ENCODE measurements at places on chromosomes 1 and 21. TPM values are rescaled to one million over a fixed set of nuclear protein-coding genes. Genes with fewer than 3 reads are reported as not detected.

The NBPF26 gene
- 41.2 TPM for total RNA-seq

The USF1 gene
- total RNA-seq = 63.2 TPM

The PPM1J gene
- 2.3 TPM for total RNA-seq

The CFAP141 gene
- not detected for total RNA-seq

The AUNIP gene
- 1.2 TPM for total RNA-seq

The HSD17B7 gene
- total RNA-seq = 18.5 TPM

The SELENBP1 gene
- total RNA-seq = 60.4 TPM

The PTPN14 gene
- total RNA-seq = 50.6 TPM

The SMCP gene
- total RNA-seq = not detected

The TRIM67 gene
- total RNA-seq = 0.47 TPM

The COL24A1 gene
- 1.9 TPM for total RNA-seq

The CD53 gene
- total RNA-seq = 15.6 TPM

The VWA5B1 gene
- total RNA-seq = 2.4 TPM

The FCRL6 gene
- total RNA-seq = not detected

The NUAK2 gene
- total RNA-seq = 26.0 TPM

The SPATA46 gene
- total RNA-seq = not detected

The CELA3A gene
- total RNA-seq = 0.23 TPM

The C1orf21 gene
- total RNA-seq = 13.7 TPM

The THEMIS2 gene
- 15.7 TPM for total RNA-seq

The MCOLN3 gene
- total RNA-seq = 5.3 TPM

The KAZN gene
- total RNA-seq = 23.9 TPM

The TRNP1 gene
- total RNA-seq = 4.4 TPM

The CHD5 gene
- total RNA-seq = 0.41 TPM

The LORICRIN gene
- total RNA-seq = not detected

The TRIM58 gene
- 9.3 TPM for total RNA-seq

The OR2T11 gene
- total RNA-seq = 0.06 TPM

The THEM4 gene
- 18.5 TPM for total RNA-seq

The OR10J1 gene
- total RNA-seq = not detected

The ST6GALNAC3 gene
- 49.0 TPM for total RNA-seq

The ADORA1 gene
- 4.9 TPM for total RNA-seq

The CFHR4 gene
- total RNA-seq = not detected

The SLC2A5 gene
- total RNA-seq = 7.5 TPM

The RCSD1 gene
- total RNA-seq = 26.0 TPM

The CASP9 gene
- 33.8 TPM for total RNA-seq

The TCHH gene
- 0.06 TPM for total RNA-seq

The GOLT1A gene
- 2.6 TPM for total RNA-seq

The HSPB7 gene
- total RNA-seq = 7.3 TPM

The SLC44A5 gene
- total RNA-seq = 8.4 TPM

The HHAT gene
- total RNA-seq = 14.4 TPM

The PRKAA2 gene
- total RNA-seq = 30.1 TPM

The PPIAL4G gene
- 0.12 TPM for total RNA-seq

The SPAG17 gene
- total RNA-seq = 6.3 TPM

The DISC1 gene
- total RNA-seq = 22.4 TPM

The KRTAP12-2 gene
- not detected for total RNA-seq

The NCDN gene
- total RNA-seq = 21.7 TPM

The ETV3L gene
- not detected for total RNA-seq

The LRRC3 gene
- total RNA-seq = 4.0 TPM

The PIGV gene
- 15.1 TPM for total RNA-seq

The C1orf115 gene
- total RNA-seq = 15.6 TPM

The CLIC6 gene
- 1.5 TPM for total RNA-seq

The TFF3 gene
- total RNA-seq = 4.0 TPM

The ELAVL4 gene
- 0.99 TPM for total RNA-seq

The ZNF593OS gene
- not detected for total RNA-seq
